ENCODE measurements at places on chromosomes 12 and 14.

DNA sequence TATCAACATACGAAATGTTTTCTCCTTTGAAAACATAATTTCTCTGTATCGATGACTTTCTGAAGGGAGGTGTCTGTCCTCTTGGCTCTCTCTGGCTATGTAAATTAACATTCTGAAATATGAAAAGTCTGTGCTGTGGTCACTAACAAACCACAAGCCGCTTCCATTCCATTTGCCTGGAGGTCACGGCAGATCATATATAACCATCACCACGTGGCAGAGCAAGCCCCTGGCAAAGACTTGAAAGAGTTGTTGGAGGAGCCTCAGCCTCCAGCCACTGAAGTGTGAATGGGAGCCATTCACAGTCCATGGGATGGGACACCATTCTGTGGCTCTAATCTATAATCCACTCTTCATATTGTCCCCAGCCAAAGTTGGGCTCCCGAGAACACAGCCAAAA lies 39.6 kb downstream of the CDKL1 start:
- no peak for DNase-seq

DNA sequence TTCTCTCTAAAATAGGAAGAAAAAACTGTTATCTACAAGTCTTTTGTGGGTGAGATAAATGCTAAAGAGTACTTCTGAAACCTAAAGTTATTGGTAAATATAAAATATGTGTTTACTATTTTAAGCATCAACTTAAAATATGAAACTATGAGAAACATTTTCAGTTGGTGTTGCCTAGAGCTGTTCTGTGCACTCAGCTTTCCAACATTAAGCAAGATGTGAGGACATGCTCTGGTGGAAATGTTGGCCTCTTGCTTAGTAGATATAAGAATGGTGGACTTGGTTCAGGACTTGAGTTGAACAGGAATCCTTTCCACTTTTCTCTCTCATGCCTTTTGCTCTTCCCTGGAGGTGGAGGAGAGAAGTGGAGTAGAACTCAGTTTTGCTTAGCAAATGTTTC lies 164.1 kb upstream of the PELI2 start:
- no peak for DNase-seq

- DNase-seq, result no peak
Measured at GRCh38 chr14:65703996-65704395, 291.5 kb downstream of the FUT8 start.

DNA sequence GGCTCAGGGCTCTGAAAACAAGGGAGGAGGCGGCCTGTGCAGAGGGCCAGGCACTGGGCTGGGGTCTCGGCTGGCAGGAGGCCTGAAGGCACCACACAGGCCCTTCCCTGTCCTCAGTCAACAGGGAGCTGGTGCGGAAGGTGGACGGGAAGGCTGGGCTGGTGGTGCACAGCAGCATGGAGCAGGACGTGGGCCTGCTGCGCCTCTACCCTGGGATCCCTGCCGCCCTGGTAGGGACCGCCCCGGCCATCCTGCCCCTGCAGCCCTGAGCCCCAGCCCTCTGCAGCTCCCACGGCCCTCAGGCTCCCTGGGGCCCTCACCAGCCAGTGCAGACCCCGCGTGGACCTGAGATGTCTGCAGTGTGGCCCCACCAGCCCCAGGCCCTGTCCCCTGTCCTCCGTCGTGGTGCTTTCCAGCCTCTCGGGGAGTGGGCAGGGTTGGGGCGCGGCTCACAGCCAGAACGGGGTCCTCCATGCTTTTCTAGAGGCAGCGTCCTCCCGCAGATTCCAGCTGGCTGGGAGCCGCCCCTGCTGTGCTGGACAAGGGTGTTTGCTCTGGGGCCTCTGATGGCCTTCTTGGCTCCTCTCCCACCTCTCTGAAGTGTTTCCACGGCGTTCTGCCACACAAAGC lies 18.1 kb downstream of the ASPG start:
- no peak for DNase-seq

- no peak for DNase-seq
Measured at GRCh38 chr12:128649902-128650301, 173.9 kb downstream of the SLC15A4 start.

DNA sequence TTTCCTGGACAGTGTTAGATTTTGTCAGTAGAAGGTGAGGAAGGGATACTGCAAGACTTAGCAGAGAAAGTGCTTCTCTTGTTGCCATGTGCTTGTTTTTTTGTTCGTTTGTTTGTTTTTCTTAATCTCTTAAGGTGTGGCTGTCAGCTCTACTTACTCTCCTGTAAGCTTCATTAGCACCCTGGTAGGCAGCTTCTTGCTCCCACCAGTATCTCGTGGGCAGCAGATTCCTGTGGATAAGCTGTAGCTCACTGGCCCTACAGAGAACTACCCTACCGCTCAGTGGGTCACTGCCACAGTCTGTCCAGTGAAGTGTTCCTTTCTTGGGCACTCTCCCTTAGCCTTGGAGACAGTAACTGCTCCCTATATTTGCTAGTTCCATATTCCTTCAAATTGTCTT lies 30.1 kb downstream of the VRK1 start:
- DNase-seq, result no peak

- no peak for DNase-seq
Measured at GRCh38 chr14:57227083-57227482, 41.6 kb downstream of the EXOC5 start.

GRCh38 chr14:91744068-91744480 lies 12.2 kb upstream of the CATSPERB start:
- DNase-seq, result no peak

GRCh38 chr14:90700933-90701776 lies 115.1 kb downstream of the TTC7B start:
- no peak for DNase-seq
